Activated CD4-positive, alpha-beta T cell treated with anti-CD3 and anti-CD28 coated beads for 4 hours (primary cell): ENCODE measurements at places on chromosomes 11 and 22.

DNA sequence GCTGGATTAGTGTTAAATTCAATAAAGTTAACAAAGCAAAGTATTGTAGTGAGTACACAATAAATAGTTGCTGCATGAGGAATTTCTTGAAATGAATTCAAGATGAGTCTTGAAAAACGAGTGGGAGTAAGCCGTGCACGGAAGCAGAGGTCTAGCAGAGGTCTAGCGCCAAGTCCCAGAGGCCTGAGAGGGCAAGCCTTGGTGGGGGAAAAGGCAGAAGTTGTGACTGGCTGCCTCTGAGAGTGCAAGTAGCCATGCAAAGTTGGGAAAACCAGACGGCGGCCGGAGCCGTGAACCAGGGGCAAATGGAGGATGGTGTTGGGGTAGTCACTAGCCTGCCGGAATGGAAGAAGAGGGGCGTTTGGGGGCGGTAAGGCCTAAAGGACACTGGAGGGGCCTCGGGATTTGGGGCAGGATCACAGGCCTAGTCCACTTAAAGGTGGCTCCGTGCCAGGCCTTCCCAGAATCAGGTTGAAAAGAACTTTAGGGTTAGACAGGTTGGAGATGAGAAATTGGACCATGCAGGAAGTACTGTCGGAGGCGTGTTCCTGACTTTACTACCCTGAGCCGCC lies 379 bp upstream of the SLC3A2 start:
- no peak for DNase-seq

DNA sequence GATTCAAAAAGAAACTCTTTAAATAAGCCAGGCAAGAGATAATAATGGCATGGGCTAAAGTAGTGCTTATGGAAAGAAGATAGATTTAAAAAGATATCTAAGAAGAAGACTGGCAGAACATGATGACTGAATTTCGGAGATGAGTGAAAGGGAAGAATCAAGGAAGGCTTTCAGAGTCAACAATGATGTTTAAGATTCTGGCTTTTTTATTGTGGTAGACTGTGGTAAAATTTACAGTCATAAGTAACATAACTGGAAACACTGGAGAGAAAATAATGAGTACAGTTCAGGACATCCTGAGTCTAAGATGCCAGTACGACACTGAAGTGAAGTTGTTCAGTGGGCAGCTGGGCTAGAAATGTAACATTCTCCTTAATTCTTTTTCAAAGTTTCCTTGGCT lies 85.2 kb downstream of the PHF21A start:
- no peak for DNase-seq

GRCh38 chr11:9774591-9775397 lies 110.9 kb downstream of the SWAP70 start:
- DNase-seq: no peak

GRCh38 chr22:47495110-47495509 lies 732.7 kb downstream of the TBC1D22A start:
- no peak for DNase-seq

GRCh38 chr11:79358258-79358657 lies 82.6 kb downstream of the TENM4 start:
- no peak for DNase-seq

- no peak for DNase-seq
These were observed 39.4 kb upstream of the CFAP300 start for GRCh38 chr11:102007567-102008437.

DNA sequence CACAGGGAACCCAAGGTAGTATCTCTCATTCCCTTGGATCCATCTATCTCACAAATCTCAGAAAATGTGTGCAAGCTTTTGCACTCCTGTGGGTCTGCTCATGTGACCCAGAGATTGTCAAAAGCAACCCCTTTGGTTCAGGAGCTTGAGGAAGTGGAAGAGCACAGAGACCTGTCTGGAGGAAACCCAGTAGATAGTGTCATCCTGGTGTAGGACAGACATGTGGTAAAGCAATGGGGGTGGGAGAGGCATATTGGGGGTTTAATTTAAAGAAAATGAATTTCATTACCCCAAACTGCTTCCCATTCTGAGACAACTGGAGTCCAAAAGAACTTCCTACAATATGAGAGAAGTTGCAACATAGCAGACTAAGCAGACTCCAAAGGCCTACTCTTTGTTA lies 5.8 kb upstream of the MS4A14 start:
- DNase-seq: no peak

GRCh38 chr11:126305699-126306098 lies 1.8 kb downstream of the DCPS start:
- DNase-seq: no peak

- no peak for DNase-seq
These were observed 184.5 kb upstream of the CHORDC1 start for GRCh38 chr11:90407350-90407749.
